SIG-M5 (cell line): ENCODE measurements at places on chromosomes 12 and 14.

- DNase-seq = no peak
Observed at GRCh38 chr12:105961821-105962671, 176.7 kb downstream of the NUAK1 start.

DNA sequence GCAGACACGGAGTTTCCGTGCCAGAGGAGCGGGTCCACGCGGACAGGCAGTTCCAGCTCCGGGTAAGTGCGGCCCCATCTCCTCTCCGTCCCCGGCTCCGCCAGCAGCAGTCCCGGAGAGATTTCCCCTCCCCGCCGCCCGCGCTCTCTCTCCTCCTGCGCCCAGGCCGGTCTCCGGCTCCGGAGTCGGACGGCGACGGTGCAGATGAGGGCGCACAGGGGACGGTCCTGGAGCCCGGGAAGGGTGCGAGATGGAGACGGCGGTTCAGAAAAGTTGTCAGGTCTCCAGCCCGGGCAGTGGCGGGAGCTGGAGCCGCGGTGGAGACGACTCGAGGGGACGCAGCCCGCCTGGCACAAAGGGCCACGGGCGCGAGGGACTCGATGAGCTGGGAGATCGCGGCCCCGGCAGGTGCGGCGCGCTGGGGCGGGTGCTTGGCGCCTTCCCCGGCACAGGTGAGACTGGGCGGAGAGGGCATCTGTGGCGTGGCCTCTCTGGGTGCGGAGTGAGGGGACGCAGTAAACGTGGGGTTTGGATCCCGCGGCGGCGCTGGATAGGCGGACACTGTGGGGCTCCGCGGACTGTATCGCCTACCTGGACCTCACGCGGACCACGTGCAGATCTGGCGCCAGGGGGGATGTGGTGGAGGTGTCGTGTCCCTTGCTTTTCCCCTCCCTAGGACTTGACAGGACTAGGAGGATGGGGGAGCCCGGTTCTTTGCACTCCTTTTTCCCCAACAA, 1540.3 kb upstream of the TMEM132C start:
- DNase-seq = no peak

DNA sequence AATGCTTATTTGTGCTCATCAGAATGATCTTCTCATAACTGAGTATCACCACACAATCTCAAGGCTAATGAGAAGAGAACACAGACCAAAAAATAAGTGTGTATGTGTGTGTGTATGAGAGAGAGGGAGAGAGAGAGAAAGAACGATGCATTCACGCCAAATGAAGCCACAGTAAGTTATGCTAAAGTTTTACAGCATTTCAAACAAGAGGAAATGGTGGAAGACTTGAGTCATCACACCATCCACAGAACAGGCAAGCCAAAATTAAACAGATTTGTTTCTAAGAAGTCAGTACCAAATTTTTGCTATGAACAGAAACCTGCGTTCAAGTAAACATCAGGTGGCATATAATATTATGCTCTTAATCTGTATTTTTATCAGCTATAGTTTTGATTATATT, 141.2 kb downstream of the MED13L start:
- DNase-seq = no peak

- DNase-seq = no peak
Observed at GRCh38 chr12:120955232-120955631, 23.1 kb upstream of the HNF1A start.

GRCh38 chr12:21763531-21763930, 11.0 kb downstream of the KCNJ8 start:
- DNase-seq = no peak

GRCh38 chr14:31828946-31829868, 247.9 kb upstream of the ARHGAP5 start:
- DNase-seq = no peak

DNA sequence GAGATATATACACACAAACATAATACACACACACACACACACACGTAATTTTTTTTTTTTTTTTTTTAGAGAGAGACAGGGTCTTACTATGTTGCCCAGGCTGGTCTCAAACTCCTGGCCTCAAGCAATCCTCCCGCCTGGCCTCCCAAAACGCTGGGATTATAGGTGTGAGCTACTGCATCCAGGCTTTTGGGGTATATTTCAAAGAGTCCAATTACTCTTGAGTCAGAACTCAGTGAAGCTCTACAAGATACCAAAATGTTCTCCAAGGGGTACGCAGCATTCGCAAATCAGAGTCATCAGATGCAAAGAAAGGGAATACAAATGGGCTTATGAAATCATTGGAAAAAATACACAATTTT, 54.0 kb downstream of the PHLDA1 start:
- no peak for DNase-seq

GRCh38 chr14:61335671-61336275, 14.4 kb downstream of the PRKCH start:
- no peak for DNase-seq

DNA sequence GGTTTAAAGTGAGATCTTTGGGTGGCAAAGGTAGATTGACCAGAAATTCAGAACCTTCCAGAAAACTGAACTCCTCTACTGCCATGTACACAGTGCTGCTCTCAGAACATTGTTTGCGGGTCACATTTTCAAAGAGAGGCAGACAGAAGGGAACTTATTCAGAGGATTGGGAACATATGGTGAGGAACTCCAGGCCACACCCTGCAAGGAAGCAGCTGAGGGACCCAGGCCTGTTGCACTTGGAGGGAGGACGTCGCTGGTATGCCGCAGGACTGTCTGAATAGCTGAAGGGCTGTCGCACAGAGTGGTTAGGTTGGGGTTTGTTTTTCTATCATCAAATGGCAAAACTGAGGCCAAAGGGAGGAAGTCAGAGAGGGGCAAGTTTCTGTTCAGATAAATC, 441.1 kb downstream of the DPF3 start:
- DNase-seq = no peak

- no peak for DNase-seq
Observed at GRCh38 chr12:53991077-53991460, 6.1 kb downstream of the HOXC10 start.

- DNase-seq = no peak
Observed at GRCh38 chr12:47894652-47895051, 10.1 kb downstream of the VDR start.

DNA sequence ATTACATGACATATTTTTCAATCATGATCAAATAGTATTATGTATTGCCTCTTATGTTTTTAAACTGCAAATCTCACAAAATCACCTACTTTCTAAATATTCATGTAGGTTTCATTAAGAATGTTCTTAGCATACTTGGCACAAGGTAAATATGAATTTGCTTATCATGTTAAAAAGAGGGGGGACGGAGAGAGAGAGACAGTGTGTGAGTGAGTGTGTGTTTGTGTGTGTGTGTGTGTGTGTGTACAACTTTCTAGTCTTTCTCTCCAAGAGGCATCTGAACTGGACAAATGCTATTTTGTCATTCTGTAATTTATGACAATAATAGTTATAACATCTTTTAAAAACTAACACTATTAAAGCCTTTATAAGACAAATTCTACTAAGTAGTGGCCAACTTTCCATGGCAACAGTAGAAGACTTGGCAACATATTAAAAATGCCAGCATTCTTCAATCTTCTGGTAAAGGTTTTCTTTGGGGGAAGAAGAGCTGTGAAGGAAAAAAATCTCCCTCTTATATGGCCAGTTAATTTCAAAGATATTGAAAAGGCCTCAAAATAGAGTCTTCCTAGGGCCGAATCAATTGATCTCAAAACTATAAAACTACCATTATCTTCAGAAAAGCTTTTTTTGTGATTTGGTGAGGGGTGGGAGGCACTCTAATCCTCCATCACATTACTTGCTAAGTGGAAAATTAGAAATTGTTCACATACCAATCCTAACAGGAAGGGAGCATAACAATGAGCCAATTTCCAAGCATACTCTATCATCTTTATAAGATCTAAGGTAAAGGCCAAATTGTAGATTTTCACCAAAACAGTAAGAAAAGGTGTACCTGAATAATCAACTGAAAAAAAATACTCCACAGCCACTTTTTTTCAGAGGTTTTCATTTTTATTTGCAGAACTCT, 28.2 kb downstream of the CDK17 start:
- DNase-seq = no peak

GRCh38 chr14:60253649-60254048, 4.6 kb downstream of the PPM1A start:
- no peak for DNase-seq

DNA sequence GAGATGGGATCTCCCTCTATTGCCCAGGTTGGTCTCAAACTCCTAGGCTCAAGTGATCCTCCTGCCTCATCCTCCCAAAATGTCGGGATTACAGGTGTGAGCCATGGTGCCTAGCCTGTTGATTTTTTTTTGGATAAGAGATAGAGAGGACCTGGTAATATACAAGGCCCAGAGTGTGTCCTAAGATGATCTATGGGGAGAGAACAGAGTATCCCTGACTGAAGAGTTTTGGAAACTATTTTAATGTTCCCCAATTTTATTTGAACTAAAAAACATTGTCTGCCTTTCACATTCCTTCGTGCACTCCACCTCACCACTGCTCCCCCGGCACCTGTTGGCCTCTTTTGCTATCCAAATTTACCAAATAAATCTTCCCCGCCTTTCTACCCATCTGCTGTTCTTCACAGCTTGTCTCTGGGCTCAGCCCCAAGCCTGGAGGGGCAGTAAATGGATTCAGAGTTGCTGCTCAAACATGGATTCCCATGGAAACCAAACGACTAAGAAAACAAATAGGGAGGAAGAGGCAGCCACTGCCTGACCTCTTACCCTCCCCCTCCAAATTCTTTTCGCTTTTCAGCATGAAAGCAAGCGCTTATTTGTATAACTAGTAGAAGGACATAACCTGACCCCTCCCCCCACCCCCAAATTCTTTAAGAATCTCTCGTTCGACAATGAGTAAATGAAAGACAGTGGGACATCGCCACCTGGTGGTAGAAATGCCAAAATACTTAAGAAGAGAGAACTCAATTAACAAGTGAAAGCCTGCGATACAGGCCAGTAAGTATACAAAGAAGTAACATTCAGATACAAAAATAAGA, 22.6 kb downstream of the OR10G3 start:
- DNase-seq = peak; percentile 2

- DNase-seq = no peak
Observed at GRCh38 chr14:61433169-61433568, 111.8 kb downstream of the PRKCH start.

DNA sequence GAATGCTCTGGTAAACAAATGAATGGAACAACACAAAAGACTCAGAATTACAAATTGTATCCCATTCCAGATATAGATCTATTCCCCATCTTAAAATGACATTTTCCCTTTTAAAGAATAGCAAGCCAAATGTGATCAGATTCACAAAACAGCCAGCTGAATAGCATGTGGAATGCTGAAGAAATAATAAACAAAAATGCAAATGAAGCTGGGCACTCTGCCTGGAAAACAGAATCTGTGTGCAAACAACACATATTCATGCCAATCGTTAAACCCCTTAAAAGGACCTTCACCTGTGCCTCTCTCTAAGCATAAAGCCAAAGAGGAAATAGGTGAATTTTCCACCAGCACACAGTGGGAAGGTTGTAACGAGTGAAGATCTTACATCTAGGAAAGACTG, 67.9 kb upstream of the PDZRN4 start:
- no peak for DNase-seq

- DNase-seq = peak; percentile 82
Observed at GRCh38 chr12:6745741-6746525, 7.0 kb downstream of the MLF2 start.

DNA sequence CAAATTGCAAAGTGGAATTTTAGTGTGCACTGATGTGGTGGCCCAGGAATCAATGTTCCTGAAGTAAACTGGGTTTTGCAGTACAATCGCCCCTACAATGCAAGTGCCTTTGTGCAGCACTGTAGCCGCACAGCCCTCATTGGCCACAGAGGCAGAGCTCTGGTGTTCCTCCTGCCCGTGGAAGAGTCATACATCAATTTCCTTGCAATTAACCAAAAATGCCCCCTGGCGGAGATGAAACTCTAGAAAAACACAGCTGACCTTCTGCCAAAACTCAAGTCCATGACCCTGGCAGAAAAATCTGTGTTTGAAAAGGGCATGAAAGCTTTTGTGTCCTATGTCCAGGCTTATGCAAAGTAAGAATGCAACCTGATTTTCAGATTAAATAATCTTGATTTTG, 117.9 kb upstream of the PRB2 start:
- DNase-seq = no peak

GRCh38 chr12:110314308-110314707, 33.3 kb downstream of the ATP2A2 start:
- DNase-seq = peak; percentile 87

DNA sequence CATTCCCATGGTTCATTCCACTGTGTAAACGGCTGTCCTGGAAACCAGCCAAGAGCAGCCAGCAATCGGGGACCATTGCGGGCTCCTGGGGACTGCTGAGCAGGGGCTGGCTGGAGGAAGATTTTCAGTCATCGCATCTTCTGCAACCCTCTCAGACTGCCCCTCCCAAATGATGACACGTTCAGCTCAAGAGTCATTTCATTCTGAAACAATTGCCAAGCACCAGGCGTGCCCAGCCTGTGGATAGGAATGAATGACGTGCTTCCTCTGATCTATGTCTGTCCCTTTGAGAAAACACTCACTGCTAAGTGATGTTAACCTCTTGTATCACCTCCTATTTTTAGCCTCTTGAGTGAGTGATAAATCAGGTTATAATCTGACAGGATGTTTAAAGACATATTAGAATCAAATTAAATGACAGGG, 62.0 kb downstream of the NDUFA12 start:
- no peak for DNase-seq

GRCh38 chr12:52582971-52583456, 9.4 kb upstream of the KRT74 start:
- DNase-seq = no peak

DNA sequence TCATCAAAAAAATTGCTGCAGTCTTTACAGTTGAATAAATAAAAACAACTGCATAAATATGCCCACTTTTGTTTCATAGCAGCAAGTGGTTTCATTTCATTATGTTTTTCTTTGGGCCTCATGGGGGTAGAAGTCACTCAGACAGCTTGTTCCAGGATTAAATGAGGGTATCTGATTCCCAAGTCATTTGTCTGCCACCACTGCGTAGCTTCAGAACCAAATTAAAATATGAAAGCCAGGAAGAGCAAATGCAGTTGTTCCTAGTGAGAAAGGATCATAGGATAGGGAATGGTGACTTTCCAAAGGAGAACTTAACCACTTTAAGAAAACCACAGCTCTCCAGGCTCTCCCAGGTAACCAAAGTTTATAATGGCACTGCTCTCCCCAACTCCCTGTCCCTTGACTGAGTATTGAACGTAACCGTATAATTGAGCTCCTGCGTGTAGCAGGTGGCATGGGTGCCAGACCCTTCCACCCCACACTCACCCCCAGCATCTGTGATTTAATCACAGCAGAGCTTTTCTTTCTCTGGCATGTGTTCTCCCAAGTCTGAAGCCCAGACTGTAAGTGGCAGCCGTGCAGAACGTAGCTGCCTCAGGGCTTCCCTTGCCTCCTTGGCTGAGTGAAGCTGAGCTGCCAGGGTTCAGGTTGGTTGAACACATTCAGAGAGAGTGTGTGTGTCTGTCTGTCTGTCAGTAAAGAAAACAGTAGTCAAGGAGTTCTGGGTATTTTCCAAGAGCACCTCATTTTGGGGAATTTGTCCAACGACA, 11.3 kb upstream of the KCNH3 start:
- DNase-seq = no peak
